ENCODE measurements at places on chromosomes 7 and 10. TPM values are rescaled to one million over a fixed set of nuclear protein-coding genes. Genes with fewer than 3 reads are reported as not detected.

GRCh38 chr7:433558-433957 lies 86.1 kb downstream of the PDGFA start:
- no peak for DNase-seq

The CHST15 gene
- total RNA-seq: 36.5 TPM

GRCh38 chr7:55770778-55771177 lies 91.8 kb downstream of the SEPTIN14 start:
- DNase-seq: no peak

DNA sequence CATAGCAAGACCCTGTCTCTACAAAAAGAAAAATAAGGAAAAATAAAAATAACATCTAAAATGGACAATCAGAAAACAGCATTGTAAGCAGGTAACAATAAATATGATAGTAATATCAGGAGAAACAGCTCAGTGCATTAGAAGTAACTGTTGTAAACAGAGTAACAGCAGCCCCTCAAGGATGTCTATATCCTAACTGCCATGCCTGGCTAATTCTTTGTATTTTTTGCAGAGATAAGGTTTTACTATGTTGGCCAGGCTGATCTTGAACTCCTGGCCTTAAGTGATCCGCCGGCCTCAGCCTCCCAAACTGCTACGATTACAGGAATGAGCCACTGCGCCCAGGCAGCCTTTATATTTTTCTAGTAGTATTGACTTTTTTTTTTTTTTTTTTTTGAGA lies 7.5 kb downstream of the SORBS1 start:
- DNase-seq: no peak

GRCh38 chr10:58157076-58157766 lies 110.5 kb downstream of the IPMK start:
- no peak for DNase-seq

The ZPBP gene
- total RNA-seq: not detected

The PSMA2 gene
- 52.3 TPM for total RNA-seq

DNA sequence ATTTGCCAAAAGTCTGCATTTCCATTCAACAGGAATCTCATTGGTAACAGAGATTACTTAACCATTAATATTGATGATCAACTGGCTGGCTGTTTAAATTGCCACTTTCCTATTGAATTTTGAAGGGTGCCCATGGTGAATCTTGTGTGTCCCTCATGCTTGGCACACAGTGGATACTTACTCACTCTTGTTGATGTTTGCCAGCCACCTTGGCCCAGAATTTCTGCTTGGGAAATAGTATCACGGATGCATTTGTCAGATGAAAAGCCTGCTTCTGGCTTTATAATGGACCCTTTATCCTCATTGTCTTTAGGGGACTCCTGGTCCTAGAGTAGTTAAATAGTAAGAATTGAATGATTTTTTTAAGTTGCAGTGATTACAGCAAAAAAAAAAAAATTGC lies 52.0 kb downstream of the MMRN2 start:
- DNase-seq: no peak

GRCh38 chr10:63261496-63261895 lies 128.4 kb downstream of the NRBF2 start:
- no peak for DNase-seq

All from lower lobe of right lung (tissue), 2 donors.